Hepatic stellate cell (primary cell): ENCODE measurements at places on chromosomes 6 and 20.

DNA sequence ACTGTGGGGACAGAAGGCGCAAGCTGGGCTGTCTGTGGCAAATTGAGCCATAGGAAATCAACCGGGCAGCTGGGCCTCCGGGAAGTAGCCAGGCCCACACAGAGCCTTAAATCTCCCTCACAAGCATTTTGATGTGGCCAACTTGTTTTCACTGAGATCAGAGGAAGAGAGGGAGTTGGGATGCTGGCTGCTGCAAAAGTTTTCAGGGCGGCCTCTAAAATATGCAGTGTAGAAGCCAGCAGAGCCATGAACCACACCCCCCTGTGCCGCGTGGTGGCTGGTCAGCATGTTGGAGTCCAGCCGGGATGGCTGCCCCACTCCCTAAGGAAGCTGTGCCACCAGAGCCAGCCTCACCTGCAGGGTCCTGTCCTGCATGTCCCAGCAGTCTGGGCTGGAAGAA is 167.4 kb downstream of the CDC5L start:
- DNase-seq = no peak

DNA sequence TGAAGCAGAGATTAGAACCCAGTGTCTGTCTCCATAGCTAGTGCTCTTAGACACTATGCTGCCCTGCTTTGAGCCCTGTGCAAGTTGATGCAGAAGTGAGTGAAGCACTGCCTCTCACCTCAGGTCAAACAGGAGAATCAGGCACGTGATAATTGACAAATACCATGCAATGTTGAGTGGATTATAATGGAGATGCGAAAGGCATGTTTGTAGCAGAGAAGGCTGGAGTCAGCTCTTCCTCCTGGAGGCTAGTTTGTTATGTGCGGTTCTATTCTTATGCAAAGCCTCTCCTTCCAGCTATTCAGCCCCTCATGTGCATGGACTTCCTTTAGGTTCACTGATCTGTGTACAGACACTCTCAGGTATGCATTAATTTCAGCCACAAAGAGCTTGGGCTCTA is 108.5 kb downstream of the MANEA start:
- DNase-seq = no peak

GRCh38 chr6:17892097-17892686 is 95.2 kb downstream of the KIF13A start:
- no peak for DNase-seq

GRCh38 chr6:28252009-28252975 is at the start of gene ZKSCAN4:
TSS of gene ZKSCAN4 (minus strand) at chr6:28252269. CDS start at chr6:28251980, 289 bp downstream.
- DNase-seq = peak; percentile 80

DNA sequence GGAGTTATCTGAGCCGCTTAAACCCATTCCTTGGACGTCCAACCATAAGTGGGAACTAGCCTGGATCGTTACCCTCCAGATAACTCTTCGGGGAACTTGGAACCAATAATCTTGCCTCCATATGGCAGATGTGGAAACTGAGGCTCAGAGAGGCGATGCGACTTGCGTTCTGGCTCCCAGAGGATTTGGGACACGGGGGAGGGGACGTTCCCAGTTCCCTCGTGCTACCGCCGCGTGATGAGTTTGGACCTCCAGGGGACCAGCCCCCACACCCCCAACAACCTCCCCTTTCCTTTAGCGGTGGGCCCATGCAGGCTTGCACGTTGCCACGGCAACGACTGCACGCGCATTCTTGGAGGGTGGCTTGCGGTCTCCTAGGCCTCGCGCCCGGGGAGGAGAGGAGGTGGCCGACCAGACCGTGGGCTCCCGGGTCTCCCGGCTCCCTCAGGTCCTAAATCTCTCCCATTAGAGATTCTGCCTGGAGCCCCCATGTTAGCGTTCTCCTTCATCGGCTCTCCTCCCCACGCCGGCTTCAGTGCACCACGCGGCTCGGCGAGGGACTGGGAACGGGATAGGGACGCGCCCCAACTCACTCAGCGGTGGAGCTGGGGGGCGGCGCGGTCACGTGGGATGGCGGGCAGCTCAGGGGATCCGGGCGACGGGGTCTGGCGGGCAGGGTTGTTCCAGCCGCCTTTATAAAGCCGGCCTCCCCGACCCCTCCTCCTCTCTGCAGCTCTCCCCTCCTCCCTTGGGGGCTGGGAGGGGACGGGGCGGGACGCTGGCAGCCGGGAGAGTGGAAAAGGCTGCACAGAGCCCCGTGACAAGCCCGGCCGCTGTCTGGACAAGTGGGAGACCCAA is at the start of gene PLTP:
PLTP (minus strand) TSS at position 670 of the 858 bp plus-strand sequence. CDS start 703 bp downstream, outside the sequence.
- peak; percentile 66 for DNase-seq

GRCh38 chr6:130900913-130901312 is 73.7 kb downstream of the SMLR1 start:
- DNase-seq = peak; percentile 39

DNA sequence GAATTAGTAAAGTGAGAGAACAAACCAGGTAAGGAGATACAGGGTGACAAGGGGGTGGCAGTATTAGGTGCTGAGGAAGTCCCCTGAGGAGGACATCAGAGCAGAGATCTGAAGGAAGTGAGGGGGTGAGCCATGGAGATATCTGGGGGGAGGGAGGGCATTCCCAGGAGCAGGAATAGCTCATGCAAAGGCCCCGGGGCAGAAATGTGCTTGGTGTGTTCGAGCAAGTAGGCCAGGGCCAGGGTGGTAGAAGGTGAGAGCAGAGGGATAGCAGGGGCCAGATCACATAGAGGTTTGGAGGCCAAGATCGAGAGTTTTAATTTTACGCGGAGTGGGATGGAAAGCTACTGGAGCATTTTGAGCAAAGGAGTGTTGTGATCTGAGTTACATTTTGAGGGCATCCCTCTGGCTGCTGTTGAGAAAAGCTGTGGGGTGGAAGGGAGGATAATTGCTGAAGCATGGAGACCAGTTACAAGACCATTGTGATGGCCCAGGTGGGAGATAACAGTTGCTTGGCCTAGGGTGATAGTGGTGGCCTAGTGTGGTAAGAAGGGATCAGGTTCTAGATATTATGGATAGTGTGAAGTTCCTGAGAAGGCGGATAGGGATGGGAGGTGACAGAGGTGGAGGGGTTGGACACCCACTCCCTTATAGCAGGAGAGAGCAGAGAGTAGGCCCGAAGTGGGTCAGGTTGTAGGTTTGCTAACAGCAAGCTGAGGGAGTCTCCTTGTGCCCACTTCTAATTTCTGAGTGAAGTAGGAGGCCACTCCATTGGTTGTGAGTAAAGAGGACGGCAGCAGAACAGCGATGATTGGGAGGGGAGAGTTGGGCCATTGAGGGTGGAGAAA is 10.2 kb downstream of the ARFGEF2 start:
- no peak for DNase-seq

DNA sequence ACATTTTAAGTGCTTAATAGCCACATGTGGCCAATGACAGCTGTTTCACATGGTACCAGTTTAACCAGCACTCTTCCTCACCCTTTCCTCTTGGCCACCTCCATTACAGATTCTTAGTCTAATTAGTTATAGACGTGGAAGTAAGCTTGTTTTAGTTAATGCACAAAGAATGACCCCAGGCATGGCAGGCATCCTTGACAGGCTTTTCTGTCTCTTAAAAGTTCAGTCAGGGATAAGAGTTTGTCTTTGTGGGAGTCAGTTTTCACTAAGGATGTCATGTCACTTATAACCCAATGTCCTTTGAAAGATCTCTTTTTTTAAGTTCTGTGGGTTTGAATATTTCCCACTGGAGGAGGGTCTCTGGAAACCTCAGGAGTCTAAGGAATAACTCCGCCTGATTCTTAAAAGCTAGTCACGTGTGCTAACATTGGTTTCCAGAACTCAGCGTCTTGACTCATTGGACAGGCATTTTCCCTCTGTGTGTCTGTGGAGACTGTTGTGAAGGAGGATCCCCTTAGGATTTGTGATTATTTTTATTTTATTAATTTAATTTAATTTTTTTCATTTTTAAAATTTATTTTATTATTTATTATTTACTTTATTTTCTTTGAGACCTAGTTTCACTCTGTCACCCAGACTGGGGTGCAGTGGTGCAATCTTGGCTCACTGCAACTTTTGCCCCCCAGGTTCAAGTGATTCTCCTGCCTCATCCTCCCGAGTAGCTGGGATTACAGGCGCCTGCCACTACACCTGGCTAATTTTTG is 171.4 kb downstream of the ZFAND3 start:
- DNase-seq = peak; percentile 75

- DNase-seq = no peak
These were observed 266.4 kb downstream of the TINAG start for GRCh38 chr6:54574671-54575070.

DNA sequence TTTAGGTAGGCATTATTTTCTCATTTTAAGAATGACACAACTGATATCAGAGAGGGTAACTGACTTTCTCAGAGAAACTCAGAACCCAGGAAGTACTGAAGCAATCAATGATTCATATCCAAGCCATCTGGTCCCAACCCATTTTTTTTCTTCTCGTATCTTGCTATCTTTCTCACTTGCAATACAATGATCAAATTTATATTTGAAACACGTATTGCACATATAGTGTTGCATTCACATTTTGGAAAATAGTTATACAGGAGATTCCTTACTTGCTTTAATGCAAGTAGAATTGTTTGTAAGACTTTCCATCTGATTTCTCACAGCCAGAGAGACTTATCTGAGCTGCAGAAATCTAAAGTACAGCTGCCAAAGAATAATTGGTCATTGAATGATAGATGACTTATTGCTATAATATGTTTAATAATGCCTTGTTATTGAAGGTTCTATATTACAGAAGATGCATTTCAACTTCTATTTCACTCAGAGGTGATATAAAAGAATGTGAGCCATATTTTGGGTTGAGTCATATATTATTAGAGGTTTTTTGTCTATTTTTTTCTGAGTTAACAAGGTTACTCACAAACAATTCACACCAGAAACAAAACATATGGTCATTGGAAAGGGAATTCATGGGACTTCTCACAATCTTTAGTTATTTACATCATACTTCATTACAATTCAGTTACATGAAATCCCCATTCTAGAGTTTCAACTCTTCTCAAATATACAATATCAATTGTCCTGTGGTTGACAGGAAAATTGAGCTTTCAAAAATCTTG is 337.5 kb upstream of the CITED2 start:
- DNase-seq = peak; percentile 35

GRCh38 chr6:157769776-157770426 is 53.1 kb upstream of the SNX9 start:
- no peak for DNase-seq

DNA sequence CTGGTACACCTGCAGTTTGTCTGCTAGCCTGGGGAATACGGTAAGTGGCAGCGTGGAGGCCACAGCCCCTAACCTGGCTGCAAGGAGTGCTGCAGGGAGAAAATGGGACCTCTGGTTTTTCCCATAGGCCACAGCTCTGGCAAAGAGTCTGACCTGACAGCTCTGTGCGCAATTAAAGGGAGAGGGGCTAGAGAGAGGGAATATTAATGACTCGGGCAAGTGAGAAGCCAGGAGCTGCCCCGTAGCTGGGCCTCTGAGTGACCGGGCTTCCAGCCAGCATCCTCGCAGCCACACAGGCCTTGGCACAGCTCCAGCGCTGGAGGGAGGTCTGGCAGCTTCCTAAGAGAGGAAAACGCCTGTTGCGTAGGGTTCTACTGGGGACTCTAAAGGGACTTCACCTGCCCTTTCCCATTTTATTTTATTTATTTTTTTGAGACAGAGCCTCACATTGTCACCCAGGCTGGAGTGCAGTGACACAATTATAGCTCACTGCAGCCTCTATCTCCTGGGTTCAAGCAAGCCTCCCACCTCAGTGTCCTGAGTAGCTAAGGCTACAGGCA is 18.2 kb upstream of the OCSTAMP start:
- no peak for DNase-seq

DNA sequence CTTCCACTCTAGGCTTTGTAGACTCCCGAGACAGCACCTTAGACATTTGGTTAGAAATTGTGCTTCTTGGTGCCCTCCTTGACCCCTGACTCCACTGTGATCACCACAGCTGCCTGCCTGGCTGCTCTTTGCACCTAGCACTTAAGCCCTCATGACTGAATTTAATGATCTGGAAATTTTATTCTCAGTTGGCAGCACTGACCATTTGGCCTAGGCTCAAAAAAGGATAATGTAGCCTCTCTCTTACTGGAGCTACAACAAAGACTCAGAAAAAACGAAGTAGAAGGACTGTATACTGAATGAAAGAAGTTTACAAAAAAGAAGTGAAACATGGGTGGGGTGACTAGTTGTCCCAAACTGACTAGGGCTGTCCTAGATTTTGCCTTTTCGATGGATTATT is 11.3 kb upstream of the ABRACL start:
- no peak for DNase-seq

DNA sequence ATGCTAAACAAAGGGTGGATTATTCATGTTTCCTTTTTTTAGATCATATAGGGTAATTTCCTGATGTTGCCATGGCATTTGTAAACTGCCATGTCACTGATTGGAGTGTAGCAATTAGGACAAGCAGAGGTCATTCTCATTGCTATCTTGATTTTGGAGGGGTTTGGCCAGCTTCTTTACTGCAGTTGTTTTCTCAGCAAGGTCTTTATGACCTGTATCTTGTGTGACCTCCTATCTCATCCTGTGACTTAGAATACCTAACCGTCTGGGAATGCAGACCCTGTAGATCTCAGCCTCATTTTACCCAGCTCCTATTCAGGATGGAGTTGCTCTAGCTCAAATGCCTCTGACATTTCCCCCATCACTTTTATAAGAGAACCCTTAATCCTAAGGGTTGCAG is 53.6 kb downstream of the CDS2 start:
- DNase-seq = no peak

- DNase-seq = no peak
These were observed 453 bp downstream of the CEP57L1 start for GRCh38 chr6:109095835-109096084.

DNA sequence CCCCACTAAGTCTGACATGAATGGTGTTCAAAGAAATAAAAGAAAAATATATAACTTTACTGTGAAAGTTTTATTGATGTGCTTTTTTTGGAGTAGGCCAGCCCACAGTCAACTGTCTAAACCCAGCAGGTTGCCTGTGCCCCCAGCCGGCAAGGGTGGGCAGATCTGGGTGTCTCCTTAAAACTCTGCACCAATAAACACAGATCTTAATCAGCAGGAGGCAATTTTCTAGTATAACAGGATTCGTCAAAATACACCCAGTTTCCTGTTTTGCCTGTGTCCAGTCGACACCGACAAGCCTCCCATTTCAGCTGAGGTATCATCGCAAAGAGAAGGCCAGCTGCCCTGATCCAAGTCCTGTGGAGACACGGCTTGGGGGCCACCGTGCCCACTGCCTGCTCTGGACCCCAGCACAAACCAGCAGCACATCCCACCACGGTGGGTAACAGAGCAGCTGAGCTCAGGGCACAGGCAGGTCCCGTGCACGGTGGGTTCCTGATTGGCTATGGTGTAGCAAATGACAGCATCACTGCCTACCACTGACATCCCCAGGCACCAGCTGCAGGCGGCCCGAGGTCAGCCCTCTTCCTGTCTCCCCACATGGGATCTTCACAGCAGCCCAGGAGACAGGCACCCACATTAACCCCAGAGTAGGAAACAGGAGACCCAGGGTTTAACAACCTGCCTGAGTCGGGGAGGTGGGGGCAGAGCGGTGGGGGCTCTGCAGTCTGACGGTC is 15.7 kb downstream of the BMP7 start:
- DNase-seq = no peak

GRCh38 chr20:43193443-43193842 is 3.7 kb upstream of the PTPRT start:
- DNase-seq = no peak

DNA sequence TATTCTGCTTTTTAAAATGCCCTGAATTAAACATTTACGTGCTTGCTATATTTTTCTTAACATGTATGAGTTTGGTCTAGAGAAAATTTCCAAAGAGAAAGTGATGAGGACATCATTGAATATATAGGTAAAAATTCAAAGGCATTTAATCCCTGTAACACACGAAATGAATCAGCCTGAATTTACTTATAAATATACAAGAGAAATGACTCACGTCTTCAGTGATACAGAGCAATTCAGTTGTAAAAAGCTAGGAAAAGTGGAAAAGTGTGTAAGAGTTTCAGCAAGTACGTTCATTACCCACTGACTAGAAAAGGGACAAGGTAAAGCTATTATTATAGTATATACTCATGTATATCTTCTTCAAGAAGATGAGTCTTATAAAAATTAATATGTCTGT is 124.8 kb downstream of the HIVEP1 start:
- DNase-seq = no peak
